CD4-positive, alpha-beta T cell treated with Interleukin-4 for 1 hour (primary cell): ENCODE measurements at places on chromosomes 16 and 17.

GRCh38 chr16:58768145-58768544 lies 34.0 kb upstream of the GOT2 start:
- no peak for DNase-seq

DNA sequence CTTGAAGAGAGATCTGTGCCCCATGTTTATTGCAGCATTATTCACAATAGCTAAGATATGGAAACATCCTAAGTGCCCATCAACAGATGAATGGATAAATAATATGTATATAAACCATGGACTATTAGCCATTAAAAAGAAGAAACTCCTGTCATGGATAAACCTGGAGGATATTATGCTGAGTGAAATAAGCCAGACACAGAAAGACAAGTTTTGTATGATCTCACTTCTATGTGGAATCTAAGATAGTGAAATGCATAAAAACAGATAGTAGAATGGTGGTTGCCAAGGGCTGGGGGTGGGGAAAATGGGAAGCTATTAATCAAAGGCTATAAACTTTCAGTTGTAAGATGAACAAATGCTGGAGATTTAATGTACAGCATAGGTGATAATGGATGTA lies 19.9 kb upstream of the HEATR6 start:
- DNase-seq, result no peak

- DNase-seq, result no peak
These were observed 1.2 kb upstream of the AMFR start for GRCh38 chr16:56426585-56426984.

DNA sequence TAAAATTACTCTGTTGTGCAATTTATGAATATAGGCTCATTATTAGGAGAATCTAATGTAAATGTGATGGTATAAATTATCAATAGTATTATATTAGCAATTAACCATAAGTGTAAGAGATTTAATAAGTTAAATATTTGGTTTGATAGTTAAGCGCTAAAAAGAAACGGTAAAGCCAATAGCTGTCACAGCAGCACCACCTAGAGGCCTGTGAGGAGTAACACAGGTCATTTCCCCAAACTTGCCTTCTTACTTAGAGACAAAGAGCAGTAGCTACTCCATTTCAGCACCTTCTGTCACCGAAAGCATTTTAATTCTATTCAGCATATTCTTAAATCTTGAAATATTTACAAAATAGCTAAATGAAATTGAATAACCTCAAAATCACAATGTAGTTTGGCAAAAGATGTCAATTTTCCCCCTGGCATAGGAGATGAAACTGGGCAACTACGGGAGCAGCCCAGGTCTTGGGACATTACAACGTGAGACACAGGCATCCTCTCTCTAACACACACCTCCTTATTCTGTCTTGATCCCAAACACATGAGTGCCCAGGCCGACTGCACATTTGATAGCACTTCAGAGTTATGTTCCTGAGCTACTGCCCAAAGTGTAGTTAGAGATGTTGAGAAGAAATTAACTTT lies 14.3 kb upstream of the DYNLRB2 start:
- peak; percentile 57 for DNase-seq

GRCh38 chr16:2702871-2703745 lies 16.9 kb downstream of the PRSS27 start:
- no peak for DNase-seq

DNA sequence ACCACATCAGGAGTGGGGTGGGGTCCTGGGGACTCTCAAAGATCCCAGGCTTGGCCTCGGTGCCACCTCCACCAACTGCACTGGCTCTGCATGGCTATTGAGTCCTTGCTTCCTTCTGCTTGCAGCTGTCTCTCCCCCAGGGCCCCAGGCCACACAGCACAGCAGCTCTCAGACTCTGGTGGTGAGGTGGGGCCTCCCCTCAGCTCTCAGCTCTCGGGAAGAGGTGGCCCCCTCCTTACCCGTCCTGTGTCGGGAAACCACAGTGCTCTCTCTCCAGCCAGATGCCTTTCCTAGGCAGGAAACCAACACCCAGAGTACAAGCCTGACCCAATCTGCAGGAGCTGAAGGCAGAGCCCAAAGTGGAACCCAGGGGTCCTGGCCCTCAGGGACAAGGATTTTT lies 18.5 kb downstream of the SRCIN1 start:
- no peak for DNase-seq

DNA sequence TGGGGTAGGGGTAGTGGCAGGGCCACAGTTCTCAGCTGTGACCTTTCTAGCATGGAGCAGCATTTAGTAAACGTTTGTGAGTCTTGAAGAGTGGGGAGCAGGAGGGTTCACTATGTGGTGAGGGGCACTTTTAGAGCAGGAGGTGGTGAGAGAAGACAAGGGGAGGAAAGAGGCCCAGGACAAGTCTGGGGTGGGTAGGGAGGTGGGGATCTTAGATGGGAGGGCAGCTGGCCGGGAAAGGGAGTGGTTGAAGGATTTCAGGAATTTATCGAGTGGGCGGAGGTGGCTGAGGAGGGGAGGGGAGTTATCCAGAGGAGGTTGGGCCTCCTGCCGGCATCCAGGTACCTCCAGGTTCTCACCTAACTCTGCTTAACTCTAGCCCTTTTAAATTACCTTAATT lies 1.9 kb downstream of the CLEC16A start:
- DNase-seq, result no peak

GRCh38 chr17:19897903-19898302 lies 30.2 kb upstream of the ULK2 start:
- no peak for DNase-seq

DNA sequence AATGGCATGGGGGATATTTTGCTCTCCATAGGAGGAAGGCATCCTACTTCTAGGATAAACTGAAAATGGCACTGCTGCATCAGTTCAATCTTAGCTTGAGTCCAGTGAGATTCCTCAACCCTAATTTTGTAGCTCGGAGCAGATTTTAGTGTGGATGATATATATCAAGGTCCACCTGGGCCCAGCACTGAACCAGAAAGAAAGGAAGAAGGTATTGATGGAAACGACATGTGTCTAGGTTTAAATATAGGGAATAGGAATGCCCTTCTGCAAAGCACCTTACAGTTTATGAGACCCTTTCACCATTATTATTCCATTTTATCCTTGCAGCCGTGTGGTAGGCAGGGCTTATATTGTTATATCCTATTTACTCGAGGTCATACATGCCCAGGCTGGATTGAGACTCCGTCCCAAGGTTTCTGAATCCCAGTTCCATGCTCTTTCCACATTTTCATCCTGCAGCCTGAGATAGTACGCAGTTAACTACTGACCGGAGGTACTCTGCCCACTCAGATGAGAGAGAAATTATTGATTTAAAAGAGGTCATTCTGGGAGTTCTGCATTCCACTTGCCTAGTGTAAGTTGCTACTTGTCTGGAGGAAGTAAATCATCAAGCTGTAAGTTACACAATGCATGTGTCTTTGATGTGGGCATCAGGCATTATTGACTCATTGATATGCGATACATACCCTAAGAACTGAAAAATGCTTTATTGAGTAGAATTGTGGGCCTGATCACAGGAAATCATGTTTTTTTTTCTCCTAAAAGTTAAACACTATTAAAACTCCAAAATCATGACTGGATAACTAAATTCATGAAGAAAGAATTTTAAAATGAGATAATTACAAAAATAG lies 10.1 kb downstream of the KRT39 start:
- no peak for DNase-seq

- peak; percentile 66 for DNase-seq
These were observed 29.9 kb upstream of the ARL4D start for GRCh38 chr17:43368740-43369506.

- DNase-seq, result no peak
These were observed 358.2 kb downstream of the KIF2B start for GRCh38 chr17:54180950-54181349.

GRCh38 chr17:77793971-77794235 lies 164.6 kb upstream of the TNRC6C start:
- DNase-seq, result no peak

DNA sequence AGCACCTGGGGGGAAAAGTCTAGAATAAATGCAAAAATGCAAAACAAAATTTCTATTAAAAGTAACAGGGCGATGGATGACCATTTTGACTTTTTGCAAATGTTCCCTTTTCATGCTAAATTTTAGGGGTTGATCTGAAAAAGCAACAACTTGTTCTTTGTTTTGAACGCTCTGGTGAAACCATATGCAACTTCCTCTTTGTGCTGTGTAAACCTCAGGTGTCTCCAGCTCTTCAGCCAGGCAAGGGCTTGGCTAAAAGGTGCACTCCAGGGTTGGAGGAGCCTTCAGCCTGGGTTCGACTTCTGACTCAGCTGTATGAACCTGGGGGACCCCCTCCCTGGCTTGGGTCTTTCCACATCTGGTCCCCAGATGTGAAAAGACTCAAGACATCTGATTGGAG lies 9.5 kb downstream of the IRF8 start:
- no peak for DNase-seq

DNA sequence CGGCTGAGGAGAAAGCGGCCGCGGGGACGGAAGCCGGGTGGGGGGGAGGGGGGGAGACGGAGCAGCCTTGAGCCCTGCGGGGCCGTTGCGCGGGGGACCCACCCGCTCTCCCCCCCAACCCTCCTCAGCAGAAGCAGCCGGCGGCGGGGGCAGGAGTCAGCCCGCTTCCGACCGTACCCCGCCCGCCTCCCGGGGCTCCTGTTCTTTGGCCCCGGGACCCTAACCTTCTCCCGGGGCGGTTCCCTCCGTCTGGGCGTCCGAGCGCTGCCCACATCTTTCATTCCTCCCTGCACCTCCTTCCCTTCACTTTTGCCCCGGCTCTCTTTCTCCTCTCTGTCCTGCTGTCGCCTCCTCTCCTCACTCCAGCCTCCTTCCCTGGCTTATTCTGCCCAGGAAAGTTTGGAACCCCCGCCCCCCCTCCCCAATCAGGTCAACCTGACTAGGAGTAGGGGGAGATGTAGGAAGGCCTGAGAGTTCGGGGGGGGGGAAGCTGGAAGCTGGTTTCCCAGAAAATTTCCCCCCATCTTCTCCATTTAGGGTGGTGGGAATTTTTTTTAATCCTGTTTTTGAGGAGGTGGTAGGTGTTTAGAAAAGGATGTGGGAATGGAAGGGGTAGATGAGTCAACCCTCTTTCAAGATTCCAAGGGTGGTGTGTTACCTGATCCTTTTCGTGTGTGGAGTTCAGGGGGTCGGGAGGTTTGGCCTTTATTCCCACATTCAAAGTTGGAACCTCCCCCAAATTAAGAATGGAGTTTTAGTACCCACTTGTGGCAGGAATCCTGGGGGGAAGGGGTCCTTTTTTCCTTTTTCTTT lies 427 bp upstream of the NLK start:
- DNase-seq, result no peak

DNA sequence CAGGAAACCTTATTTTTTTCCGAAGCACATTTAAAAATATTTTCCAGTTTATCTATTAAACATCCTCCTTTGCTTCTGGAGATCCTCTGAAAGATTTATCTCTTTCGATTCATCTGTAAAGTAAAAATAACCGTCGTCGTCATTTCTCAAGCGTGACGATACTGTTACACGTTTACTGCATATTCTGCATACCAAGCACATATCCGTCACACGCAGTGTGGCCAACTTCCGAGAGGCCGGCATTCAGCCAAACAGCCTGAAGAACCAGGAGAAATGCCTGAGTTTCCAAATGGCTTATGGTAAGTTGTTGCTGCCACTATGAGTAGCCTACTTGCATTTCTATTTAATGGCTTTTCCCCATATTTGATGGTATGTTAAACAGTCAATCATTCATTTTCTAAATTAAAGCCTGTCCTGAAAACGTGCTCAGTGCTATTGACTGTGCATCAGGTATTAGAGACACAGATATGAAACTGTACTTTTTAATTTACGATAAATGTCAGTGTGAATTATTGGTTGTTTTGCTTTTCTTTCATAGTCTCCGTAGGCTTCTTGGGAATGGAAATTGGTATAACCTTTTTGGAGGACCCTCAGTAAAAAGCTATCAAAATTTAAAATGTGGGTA lies 275.7 kb downstream of the WWOX start:
- DNase-seq, result no peak

DNA sequence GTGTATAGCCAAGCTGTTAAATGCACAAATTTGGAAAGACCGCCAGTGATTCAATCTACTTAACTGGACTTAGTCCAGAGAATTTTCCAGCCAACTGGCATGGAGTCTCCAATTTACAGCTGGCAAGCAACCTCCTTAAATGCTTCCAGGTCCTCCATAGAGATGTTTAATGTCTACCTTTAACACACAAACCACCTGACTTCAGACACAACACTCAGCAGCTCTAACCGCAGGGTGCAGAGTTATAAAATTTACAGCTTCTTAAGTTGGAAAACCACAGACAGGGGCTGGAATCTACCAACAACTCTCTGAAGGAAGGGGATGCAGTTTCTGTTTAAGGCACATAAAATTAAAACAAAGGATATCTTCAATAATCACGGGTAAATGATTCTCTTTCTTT lies 106.9 kb downstream of the SYCE1L start:
- DNase-seq, result no peak

- no peak for DNase-seq
These were observed 300.5 kb downstream of the CPPED1 start for GRCh38 chr16:12503191-12503590.

DNA sequence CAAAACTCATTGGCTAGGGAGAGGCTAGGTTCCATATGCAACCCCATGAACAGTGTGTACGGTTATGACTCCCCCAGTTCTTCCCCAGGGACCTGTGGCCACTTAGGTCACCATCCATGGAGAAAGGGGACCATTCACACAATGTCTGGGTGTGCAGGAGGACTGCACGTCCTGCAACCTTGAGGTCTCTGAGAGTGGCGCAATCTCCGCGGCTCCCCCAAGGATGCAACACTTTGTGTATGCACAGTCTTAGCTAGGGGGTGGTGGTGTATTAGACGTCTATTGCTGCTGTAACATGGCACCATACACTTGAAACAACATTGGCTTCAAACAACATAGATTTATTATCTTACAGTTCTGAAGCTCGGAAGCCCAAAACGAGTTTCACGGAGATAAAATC lies 65.6 kb upstream of the CBX4 start:
- no peak for DNase-seq

GRCh38 chr17:39271546-39271945 lies 45.8 kb upstream of the STAC2 start:
- no peak for DNase-seq
